ENCODE measurements at places on chromosomes 2 and 18.

- no peak for ATAC-seq
Measured at GRCh38 chr2:207531032-207531952, 1.5 kb downstream of the CREB1 start.

- ATAC-seq, result no peak
Measured at GRCh38 chr2:207161247-207162123, 4.3 kb downstream of the KLF7 start.

DNA sequence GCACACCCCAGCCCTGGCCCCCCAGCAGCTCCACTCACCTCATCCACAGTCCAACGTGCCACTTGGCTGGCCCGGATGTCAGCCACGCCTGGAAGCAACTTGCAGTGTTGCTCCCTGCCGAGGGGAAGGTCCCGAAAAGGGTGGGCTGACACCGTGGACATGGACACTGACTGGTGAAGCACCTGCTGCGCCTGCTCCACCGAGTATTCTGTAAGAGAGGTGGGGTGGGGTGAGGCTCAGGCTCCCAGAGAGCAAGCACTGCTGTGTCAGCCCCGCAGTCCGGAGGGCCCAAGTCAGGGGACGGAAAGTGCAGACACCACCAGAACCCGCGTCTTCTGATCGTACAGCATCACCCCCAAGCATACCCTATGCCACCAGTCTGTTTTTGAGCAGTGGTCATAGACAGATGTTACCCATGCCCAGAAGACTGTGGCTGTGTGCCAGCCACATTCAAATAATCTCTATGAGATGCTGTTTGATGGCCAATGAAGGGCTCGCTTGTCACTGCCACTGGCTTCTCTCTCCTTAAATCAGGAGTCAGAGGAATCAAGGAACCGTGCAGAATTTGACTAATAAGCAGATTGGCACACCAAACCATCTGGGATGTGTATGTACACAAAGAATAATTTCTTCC is 74.2 kb upstream of the TMEM200C start:
- ATAC-seq, result no peak

DNA sequence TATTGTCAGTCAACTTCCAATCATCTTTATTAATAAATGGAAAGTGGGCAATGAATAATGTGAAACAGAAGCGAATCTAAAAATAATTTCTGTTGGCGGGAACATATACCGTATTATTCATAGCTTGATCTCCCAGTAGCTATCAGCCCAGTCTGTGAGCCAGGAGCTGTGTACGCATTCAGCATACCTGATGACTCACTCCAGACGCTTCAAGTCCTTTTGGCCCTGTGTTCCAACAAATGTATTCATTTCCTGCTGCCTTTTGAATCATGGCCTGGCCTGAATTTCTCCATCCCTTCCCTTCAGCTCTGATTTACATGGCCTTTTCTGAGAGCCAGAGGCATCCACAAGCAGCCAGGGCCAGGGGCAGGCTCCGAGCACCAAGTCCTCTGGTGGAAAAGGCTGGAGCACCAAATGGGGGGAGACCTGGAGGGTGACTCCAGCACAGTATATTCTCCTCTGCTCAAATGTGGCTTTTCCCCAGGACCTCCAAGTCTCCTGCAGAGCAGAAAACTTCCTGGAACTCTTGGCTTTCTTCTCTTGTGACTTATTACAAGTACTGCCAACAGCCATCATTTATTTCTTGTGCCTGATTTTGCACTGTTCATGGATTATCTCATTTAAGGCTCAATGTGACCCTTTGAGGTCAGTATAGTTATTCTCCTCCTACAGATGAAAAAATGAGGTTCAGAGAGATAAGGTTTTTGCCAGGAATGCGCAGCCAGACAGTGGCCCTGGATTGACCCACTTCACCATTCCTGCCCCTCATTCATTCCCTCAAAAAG is 108.7 kb downstream of the EN1 start:
- ATAC-seq, result peak; percentile 100

DNA sequence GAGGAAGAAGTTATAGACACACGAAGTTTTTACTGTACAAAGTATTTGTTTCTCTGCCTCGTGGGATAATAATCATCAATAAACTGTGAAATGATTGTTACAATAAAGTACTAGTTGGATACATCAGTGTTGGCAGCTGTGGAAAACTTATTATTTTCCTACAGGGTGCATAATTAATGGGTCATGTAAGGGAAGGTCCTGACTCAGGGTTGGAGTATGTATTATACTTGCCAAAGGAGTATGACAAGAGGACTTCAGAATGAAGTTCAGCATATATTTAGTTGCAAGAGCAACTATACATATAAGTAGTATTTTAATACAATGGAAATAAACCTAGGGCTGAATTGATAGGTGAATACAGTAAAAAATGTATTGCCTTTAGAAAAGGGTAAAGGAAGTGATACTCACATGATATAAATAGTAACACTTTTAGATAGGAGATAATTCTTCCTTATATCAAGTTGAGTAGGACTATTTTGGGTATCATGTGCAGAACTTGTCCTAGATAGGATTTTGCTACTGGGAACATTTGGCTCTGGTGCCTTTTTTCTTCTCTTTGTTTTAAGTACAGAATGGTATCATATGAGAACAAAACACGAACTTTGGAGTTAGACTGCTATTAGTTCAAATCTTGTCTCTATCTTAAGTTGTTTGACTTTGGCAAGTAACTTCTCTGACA is 79.1 kb downstream of the PLCL1 start:
- peak; percentile 74 for ATAC-seq

DNA sequence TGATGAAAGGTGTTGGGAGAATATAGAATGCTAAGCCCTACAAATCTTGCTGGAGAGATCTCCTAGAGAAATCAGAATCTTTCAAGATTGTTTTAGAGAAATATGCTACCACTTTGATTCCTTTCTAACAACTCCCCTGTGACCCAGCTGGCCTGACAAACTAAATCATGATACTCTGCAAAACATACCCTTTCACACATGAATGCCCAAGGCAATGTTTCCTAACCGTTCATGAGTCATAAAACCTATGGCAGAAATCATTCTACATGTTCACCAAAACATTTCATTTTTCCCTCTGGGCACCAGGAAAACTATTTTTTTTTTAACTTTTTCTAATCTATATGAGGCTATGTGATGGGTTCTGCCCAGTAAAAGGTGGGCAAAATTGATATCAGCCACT is 77.8 kb upstream of the SETBP1 start:
- no peak for ATAC-seq

DNA sequence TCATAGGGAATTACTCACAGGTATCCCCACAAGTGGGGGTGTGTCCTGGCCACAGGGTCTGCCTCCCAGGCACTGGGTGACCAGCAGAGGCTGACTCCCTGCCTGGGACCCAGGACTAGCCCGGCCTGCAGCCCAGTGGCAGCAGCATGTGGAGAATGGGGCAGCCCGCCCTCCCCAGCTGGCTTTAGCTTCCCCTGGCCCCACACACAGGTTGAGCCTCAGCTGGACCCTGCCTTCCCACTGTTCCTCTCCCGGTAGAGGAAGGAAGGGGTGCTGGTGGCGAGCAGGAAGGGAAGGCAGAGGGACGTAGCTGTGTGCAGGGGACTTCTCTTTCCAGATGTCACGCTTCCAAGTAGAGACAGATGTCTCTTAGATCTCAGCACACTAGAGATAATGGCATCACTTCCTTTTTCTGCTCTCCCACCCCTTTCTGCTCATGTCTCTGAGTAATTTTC is 51.4 kb downstream of the EMILIN2 start:
- ATAC-seq, result no peak

DNA sequence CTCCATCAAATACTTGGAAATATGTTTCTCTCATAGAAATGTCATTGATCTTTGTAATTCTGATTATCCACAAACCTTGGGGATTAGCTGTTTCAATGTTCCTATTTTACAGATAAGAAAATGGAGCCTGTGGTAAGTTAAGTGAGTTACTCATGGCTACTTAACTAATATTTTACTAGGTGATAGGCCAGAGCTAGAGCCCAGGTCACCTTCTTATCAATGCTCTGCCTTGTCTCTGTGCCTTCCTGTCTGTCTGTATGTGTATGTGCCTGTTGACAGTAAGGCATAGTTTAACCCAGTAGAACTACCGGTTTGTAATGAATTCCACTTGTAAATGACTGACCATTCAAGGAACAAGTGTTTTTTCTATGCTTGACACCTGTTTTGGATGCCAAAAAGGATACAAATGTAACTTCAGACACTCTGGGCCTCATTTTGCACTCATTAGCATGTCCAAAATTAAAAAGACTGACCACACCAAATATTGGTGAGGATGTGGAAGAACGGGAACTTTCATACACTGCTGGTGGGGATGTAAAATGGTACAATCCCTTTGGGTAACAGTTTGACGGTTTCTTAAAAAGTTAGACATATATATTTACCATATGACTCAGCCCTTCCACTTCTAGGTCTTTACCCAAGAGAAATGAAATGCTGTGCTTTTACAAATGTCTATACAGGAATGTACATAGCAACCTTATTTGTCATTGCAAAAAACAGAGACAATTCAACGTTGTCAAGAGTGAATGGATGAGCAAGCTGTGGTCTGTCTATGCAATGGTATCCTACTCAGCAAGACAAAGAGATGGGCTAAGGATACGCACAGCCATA is 19.6 kb upstream of the IL1A start:
- peak; percentile 56 for ATAC-seq

DNA sequence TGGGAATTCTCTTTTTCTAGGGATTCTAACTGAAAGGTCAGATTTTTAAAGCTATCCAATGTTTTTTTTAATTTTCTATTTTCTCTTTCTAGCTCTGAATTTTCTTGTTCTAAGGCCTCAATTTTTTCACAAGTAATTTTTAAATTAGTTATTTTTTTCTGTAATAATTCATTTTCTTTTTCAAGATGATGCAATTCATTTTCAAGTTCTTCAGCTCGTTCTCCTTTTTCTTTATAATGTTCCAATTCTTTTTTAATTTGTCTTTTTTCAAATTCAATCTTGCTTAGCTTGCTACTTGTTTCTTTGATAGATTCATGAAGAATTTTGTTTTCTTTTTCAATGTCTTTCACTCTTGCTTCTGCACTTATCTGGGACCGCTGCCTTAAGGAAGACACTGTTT is 65.7 kb upstream of the MTIF2 start:
- no peak for ATAC-seq

GRCh38 chr2:135951041-135951583 is 34.3 kb downstream of the DARS1 start:
- no peak for ATAC-seq

GRCh38 chr18:50742952-50743351 is 76.9 kb downstream of the MRO start:
- no peak for ATAC-seq

GRCh38 chr2:37191253-37191652 is 2.8 kb upstream of the SULT6B1 start:
- no peak for ATAC-seq

DNA sequence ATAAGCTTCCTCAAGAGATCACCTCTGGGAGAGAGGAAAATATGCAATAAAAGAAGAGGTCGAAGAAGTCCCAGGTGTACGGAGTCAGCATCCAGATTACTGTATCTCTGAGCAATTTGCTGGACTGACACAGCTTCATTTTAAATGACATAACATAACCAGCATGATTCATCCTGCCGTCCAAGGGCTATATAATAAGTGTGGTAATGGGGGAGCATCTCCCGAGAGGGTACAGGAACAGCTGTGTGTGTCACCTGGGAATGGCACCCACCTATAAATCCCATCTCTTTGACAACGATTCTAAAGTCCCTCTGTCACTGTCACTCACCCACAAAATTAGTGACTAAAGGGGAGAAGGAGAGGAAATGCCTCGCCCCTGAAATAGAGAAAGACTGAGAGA is 19.3 kb upstream of the FZD7 start:
- ATAC-seq, result peak; percentile 44

DNA sequence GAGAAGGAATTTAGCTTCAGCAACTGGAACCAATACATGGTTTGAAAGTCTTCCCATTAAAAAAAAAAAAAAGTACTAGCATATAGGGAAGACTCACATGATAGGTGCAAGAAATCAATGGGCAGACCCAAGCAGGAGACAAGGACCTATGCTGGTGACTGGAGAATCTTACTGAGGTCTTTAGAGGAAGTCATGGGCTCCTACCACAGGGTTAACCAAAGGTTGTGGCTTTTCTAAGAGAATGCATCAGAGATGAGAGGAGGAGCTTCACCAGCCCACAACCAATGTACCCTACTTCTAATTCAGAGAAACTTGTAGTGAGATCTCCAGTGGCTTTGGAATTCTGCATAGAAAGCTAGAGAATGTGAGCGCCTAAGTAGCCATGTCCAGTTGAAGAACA is 207.4 kb downstream of the NCKAP5 start:
- ATAC-seq, result no peak

DNA sequence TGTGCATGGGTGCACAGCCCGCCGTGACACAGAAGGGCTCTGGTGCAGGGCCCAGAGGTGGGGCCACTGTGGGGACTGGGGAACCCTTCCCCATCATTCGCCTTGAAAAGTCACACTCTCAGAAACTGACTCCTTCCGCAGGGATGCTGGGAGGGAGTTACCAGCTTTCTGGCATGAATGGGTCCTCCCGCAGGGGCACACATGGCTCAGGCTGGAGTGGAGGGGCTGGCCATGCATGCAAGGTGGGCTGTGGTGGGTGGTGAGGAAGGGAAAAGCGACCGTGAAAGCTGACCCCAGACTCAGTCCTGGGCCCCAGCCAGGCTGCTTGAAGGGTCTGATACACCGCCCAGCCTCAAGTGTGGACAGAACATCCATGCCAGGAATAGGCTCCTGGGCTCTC is 201.1 kb downstream of the TNS1 start:
- ATAC-seq, result no peak

GRCh38 chr2:70099270-70099669 is 12.0 kb downstream of the PCBP1 start:
- no peak for ATAC-seq

GRCh38 chr2:70979180-70979488 is 704 bp downstream of the ANKRD53 start:
- no peak for ATAC-seq

DNA sequence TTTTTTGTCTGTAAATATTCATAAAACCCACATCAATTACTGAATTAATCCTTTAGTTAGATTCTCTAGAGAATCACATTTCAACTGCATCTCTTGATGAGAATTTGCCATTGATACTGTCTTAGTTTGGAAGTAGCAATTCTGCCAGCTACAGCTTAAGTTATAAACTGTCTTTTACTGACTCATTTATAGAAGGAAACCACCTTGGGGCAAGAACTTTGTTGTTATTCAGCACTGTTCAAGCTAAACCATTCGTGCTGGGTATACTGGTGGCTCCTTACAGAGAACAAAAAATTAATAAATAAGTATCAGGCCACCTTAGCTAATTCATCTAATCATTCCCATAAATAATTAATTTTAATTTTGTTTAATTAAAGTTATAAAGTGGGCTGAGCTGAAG is 1082.6 kb upstream of the CELF4 start:
- ATAC-seq, result no peak

DNA sequence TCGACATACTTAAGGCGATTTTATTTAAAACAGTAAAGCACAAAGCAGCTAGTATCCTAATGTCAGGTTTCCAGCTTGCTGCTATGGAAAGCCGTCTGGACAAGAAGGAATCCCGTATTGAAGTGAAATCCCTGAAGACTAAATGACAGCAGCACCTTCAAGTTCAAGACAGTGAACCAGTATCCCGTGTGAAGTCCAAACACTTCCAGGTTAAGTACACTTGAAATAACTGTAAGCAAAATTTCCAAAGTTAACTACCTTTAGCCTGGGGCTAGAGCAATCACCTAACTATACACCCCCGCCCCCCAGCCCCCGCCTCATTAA is 1.2 kb downstream of the MBOAT2 start:
- ATAC-seq, result peak; percentile 4
